Stimulated activated CD8-positive, alpha-beta memory T cell treated with anti-CD3 and anti-CD28 coated beads, Interleukin-15, amount 100 ng/mL, for 48 hours (primary cell): ENCODE measurements at places on chromosomes 4 and X.

DNA sequence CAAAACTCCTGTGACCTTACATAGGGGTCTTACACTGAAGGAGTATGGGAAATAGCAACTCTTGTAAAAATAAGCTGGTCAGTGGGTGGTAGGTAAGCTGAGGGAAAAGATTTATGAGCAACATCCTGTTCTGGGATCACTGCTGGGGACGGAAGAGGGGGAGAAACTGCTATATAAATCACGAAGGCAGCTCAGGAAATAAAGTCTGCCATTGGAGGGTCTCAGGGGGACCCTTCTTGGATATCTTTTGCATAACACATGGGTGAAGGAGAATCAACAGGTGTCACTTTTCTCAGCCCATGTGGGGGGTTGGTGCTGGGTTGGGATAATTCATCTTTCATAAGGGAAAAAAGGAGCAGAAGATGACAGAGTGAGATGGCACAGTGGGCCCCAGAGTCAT lies 33.7 kb downstream of the AFF1 start:
- DNase-seq, result no peak

DNA sequence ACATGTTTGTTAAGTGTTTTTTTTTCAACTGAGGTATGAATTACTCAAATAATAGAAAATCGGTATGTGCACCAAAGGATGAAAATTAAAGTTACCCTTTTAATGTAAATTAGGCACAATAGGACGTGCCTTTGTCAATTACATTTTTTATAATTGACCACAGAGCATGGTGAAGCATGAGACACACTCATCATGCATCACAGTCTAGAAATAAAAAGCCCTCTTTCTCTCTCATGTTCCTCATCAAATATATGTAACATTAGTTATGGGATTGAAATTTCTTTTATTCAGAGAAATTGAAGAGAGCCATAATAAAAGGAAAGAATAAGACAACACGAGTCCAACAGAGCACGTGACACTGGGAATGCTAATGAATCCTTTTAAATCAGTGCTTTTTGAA lies 3.5 kb downstream of the GNRHR start:
- DNase-seq, result no peak

DNA sequence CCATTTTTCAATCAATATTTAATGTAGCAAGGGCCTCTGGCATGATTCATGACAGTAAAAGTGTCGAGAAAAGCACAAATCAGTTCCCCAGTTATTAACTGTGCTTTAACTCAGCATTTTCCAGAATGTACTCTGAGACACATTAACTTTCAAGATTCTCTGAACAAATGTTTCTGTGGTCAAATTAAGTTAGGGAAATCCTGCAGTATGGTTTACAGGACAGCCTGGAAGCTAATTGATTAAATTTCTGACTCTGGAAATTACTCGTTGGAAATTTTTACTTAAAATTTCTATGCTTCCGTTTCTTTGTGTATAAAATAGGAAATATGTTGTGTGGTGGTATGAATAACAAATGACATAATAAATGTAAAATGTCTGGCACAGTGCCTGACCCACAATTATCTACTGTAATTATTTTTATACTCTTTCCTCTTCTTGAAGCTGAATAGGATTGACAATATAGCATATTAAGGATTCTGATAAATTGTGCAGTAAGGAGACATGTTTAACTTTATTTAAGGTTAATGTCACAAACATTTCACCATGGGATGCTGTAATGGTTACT lies 33.7 kb downstream of the STK32B start:
- DNase-seq, result no peak

DNA sequence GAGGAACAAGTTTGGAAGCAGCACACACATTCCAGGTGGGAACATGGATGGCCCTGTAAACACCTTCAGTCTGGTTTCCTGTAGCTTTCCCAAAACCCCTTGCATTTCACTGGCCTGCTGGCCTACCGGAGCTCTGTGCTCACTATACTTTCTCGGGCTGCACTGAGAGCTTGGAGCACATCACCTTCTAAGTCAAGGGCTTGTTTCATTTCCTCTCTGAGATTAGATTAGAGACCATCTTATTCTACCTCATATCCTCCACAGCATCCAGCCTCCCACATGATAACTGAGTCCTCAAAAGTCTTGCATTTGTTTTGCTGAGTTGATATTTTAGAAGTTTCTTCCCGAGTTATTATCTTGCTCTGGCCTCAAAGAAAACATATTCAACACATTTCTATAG lies 147.7 kb downstream of the RASL11B start:
- no peak for DNase-seq

- DNase-seq, result peak; percentile 57
Measured at GRCh38 chr4:98446499-98447375, 185.6 kb downstream of the RAP1GDS1 start.

DNA sequence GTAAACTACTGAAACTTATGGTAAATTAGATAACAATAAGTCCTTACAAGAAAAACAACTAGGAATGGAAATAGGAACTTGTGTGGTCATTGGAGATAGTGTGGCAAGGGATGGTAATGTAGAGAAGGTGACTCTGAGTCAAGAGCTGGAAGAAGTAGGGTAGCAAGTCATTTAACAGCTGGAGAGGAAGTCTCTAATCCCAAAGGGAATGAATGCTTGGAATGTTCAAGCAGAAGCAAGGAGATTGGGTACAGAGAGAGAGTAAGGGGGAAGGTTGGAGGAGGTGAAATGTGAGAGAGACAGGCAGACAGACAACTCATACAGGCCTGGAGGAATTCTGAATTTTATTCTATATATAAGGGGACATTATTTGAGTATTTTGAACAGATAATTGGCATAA lies 260.6 kb upstream of the MAD2L1 start:
- DNase-seq, result no peak

DNA sequence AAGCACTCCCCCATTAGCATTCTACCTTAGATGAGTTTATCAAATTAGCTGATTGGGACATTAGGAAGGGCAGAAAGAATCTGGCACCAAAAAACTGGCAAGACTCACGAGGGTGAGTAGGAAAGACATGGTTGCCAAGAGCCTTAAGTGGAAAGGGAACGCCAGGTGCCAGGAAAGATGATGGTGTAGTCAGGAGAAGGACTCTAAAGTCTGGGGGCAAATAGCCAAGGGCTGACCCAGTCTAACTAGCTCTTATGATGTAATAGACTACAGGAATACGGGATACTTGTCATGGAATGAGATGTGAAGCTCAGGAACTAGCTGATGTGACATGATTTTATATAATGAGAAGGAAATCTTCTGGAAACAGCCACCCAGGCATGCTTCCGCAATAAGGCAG lies 94.8 kb downstream of the MBNL3 start:
- no peak for DNase-seq

DNA sequence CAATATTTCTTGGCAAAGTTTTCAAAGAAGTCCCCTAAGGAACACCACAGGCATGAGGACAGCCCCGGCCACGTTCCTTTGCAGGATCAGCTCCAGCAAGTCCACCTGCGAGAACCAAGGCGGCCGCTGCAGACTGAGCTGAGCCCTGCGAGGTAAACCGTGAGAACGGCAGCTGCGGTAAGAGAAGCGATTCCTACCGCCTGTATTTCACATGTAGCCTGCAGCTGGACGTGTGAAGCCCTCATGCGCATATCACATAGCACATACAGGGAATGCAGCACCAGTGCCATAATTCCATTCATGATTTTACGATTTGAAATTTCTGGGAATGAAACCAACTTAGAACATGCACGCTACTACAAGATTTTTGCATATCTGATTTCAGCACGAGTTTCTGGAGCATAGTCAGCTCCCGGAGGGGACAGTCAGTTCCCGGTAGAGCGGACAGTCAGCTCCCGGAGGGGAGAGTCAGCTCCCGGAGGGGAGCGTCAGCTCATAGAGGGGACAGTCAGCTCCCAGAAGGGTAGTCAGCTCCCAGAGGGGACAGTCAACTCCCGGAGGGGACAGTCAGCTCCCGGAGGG lies 41.7 kb downstream of the FGFRL1 start:
- DNase-seq, result no peak

DNA sequence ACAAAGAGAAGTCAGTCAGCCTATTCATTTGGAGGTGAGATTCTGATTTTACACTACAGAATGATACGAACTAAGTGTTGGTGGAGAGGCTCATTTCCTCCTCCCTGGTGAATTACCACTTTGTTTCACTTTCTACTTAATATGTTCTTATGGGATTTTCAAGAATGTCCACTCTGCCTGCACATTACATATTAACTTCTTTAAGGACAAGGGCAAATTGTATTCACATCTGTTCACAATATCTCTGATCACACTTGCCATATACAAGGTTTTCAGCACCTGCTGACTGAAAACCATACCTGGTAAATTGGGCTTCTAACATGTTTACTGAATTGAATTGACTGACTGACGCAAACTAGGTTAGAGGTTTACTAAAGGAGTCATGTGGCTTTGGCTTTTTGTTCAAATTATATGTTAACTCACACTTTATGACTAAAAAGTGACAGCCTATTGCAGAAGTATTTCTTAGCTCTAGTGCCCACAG lies 188.4 kb upstream of the MBNL3 start:
- DNase-seq, result no peak
